Kasumi-1 (cell line): ENCODE measurements at places on chromosomes 12 and 14.

DNA sequence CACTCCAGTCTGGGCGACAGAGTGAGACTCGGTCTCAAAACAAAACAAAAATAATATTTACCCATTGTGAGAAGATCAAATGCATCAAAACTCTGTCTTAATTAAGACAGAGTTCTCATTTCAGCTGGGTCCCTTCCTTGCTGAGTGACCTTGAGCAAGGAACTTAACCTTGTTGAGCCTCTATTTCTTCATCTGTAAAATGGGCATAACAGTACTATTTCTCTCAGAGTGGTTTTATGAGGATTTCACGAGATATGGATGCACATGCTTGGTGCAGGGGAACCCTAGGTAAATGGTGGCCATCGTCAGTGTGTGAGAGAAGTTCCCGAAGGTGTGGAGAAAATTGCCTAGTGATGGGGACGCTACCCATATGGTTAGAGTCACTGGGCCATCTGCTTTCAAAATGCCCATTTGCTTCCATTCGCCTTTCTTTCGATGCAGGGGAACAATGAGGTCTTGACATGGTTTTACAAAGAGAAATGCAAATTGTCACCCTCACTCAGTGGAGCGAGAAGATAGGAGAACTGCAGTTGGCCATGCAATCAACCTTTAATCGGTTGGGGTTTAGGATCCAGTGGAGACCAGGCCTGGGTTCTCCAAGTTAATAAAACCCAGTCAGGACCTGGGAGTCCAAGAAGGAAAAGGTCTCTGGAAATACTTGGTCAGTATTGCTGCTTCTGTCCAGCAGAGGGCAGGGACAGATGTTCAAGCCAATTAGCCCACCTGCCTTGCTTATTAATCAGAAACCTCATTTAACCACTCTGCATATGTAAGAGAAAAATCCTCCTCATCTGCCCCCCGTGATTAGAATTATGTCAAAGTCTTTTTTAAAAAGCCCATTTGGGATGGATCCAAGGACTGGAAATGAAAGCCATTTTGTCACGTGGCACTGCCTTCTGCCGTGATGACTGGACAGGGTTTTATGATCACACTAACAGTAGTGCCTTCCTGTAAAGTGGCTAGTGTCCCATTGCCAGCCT lies 37.2 kb downstream of the CFAP251 start:
- DNase-seq = no peak

DNA sequence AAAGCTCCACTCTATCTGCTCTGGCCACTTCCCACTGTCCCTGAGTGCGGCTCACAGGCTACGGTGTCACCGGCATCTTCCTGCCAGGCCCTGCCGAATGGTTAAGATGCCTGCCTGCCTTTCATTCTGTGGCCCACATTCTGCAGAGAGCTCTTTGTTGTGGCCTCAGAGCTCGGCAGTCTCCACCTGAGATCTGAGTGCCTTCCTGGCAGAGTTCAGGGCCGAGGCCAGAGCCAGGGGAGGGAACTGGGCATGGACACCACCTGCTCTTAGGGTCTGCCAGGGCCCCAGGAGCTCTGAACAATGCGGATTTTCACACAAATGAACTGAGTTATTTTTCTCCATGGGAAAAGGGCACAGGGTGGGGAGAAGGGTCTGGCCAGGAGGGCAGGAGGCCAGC lies 127.2 kb downstream of the RBM19 start:
- no peak for DNase-seq

- no peak for DNase-seq
Observed at GRCh38 chr12:111270774-111271173, 98.1 kb downstream of the PHETA1 start.

DNA sequence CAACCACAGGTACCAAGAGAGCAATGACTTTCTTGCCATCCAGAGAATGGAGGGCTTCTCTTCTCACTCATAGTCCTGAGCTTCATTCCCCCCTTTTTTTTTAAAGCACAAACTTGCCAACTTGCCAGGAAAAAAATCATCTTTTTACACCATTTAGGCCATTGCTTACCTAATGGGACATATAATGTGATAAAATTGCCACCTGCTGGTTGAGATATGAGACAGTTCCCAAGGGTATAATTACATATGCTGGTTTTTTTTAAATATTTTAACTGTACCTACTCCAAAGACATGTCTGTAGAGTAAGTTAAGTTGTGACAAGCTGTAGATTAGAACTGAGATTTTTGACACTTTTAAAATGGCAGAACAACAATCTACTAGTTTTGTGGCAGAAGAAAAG lies 519.1 kb upstream of the SEL1L start:
- DNase-seq = no peak

- peak; percentile 27 for DNase-seq
Observed at GRCh38 chr12:122895704-122896636, at the start of gene VPS37B. Gene VPS37B (minus strand): TSS chr12:122896124. CDS start chr12:122896062, 62 bp downstream.

GRCh38 chr12:63163541-63163940 lies 12.5 kb upstream of the AVPR1A start:
- no peak for DNase-seq

DNA sequence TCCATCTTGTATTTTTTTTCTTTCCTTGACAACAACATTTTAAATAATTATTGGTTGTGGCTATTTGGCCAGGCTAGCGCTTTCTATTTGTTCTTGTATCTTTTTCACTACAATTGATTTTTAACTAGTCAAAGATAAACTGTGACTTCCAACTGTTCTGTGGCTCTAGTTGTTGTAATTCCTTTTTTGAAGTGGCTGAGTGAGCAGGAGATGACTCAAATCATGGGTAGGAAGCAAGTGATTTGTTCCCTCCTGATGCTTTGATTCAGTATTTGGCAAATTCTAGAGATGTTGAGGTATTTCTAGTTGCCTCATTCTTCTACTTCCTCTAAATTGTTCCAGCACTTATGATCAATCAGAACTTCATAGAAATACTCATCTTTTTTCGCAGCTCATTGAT lies 633.5 kb downstream of the RERGL start:
- no peak for DNase-seq

DNA sequence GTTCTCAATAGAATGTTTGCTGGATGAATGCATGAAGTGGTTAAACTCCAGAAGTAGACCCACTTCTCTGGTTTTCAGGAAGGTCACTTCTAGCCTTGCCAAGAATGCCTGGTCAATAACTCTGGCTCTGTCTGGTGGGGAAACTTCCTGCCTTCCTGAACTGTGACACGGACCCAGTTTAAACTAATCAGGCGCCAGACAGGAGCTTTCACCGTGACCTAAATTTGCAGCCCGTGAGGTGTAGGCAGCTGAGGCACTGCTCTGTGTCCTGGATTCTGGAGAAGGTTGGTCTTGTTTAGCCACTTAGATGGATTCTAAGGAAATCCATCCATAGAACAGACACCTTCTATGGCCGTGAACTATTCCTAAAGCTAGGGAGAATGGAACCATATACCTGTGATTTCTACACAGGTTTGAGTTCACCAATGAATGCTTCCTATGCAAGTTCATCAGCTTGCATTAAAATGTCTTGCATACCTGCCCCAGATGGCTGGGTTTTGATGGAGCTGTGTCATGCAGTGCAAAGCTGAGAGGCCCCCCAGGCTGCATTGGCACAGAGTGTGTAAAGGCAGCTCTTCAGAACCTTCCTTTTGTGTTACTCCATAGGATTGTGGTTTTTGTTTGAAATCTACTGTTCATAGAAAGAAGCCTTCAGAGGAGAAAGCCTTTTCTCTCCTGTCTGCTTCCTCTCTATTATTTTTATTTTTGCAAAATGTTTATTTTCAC lies 4.4 kb downstream of the CHST11 start:
- no peak for DNase-seq

GRCh38 chr12:68207276-68207675 lies 18.3 kb downstream of the IL26 start:
- no peak for DNase-seq

DNA sequence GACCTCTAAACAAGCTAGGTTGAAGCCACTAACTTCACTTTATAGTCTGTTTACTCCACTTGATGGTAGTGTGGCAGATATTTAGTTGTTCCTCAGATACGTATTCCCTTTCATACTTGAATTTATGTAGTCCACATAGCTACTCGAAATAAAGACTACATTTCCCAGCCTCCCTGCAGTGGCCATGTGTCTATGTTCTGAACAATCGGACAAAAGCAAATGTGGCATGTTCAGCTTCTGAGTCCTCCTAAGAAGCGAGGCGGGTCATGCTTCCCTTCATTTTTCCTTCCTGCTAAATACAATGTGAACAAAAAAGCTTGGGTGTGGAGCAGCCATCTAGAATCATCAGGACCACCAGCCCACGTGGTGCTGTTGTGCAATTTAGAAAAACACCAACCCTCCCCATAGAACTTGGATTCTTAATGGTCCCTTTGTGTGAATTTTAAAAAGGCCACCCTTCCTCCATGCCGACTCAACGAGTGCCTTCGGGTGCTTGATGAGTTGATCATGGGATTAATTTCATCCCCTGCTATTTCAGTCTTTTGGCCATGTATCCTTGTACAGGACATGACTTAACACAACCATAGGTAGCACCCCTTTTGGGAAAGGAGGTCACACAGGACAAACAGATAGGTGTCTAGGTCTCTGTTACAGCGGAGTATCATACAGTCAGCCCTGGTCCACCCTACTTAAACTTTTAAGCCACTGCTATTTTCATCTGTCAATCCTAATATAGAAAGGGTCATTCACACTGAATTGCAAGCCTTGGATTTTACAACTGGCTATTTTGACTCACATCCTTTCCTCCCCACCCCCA lies 60.7 kb downstream of the ZFC3H1 start:
- DNase-seq = no peak

DNA sequence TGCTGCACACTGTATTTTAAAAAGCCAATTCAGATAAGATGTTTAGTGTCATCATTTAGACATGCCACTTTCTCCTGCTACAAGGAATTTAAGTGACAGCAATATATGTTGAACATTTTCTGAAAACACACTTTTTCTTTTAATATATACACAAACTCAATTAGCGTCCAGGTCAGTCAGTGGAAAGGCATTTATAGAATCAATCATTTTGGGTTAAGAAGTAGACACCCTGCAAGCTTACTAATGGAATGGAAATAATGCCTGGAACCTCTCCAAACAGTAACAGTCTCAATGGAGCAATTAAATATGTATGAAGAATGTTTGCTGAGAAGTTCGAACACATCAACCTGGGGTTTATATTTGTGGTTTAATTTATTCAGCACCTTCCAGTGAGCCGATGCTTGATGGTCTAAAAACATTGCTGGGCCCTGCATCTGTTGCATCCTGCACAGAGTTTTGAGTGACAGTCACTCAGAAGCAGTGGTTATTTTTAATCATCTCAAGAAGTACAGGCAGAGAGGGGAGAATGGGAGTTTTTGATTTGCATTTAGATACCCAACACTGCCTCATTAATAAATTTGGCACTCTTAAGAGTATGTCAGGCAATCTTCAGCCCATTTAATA lies 410.7 kb downstream of the TMEM117 start:
- DNase-seq = no peak

GRCh38 chr14:46322730-46323403 lies 328.7 kb downstream of the RPL10L start:
- DNase-seq = no peak
